ENCODE measurements at places on chromosomes 3 and 15.
A peak's percentile ranks its signal among the peaks of the same experiment; 100 is the strongest.

DNA sequence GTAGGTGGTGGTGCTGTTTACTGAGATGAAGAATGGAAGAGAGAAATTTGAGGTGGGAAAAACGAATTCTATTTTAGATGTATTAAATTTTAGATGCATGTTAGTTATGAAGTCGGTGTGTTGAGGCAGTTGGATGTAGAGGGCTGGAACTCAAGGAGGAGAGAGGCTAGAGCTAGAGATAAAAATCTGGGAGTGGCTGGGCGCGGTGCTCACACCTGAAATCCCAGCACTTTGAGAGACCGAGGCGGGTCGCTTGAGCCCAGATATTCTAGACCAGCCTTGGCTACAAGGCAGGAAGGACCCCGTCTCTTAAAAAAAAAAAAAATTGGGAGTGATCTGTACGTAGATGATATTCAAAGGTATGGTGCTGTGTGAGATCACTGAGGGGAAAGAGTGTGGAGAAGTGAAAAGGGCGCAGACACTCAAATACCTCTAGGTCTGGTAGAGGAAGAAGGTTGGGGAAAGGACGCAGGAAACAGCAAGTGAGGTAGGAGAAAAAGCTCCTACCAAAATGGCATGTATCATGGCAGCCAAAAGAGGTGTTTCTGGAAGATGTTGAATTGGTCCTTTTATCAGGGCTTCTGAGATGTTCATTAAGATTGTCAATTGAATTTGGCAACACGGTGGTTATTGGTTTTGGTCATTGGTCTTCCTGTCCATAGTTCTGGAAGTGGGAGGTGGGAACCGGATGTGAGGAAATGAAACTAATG, 1.8 kb downstream of the YEATS2 start:
- no peak for DNase-seq

- DNase-seq: no peak
Observed at GRCh38 chr15:41258750-41259471, 27.8 kb downstream of the CHP1 start.

DNA sequence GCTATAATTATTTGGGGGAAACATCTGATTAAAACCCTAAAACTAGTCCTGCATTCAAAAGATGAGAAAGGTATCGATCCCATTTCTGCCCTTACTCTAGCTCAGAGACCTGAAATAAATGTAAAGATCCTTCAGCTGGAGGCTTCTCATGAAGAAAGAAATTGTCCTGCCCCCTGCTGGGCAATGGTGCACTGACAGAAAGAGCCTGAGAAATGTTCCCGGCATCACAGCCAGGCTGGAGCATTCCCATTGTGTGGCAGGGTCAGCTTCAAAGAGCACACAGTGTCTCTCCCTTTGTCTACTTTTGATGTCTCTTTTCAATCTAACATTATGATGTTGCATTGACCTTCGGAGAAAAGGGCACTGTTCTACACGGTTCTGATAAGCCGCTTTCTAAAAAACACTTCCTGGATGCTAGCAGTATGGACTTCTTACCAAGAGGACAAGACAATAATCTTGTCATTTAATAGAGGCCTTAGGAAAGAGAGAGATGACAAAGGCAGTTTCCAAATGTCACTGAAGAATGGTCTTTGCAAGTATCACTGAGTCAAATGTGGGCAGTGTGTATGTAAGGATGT, 287.5 kb downstream of the MAGI1 start:
- peak; percentile 0 for DNase-seq

DNA sequence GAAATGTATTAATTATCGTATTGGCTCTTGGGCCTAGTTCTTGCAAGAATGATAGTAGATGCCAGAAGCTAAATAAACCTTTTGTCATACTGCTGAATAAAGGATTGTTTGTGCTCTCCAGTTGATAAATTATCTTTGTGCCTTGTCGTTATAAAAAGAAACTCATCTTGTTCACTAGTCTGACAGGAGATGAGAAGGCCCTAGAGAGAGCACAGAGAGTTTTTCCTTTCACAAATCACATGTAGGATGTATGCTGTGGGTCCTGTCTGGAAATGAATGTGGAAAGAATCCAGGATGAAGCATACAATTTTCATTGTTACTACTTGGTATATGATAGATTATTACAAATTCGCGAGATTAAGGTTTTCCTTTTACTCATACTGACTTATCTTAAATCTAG, 113.0 kb downstream of the NLGN1 start:
- no peak for DNase-seq

GRCh38 chr3:109184726-109185125, 48.2 kb downstream of the C3orf85 start:
- DNase-seq: no peak

DNA sequence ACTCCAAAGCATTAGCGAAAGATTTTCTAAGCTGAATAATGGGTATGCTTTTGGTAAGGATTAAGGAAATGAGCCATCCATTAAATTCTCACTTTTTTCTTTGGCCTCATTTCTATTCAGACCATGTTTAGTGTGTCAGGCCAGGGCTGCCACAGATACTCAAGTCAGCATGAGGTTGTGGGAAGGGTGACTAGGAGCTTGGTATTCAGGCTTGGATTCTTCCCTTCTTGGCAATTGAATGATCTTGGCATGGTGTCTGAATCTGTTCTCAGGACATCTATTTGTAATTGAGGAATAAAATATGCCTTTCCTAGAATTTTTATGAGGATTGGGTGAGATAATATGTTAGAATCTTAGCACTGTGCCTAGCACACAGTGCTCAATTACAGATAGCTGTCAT, 11.2 kb downstream of the CCNB2 start:
- no peak for DNase-seq

- no peak for DNase-seq
Observed at GRCh38 chr3:143720381-143720780, 127.9 kb downstream of the SLC9A9 start.

DNA sequence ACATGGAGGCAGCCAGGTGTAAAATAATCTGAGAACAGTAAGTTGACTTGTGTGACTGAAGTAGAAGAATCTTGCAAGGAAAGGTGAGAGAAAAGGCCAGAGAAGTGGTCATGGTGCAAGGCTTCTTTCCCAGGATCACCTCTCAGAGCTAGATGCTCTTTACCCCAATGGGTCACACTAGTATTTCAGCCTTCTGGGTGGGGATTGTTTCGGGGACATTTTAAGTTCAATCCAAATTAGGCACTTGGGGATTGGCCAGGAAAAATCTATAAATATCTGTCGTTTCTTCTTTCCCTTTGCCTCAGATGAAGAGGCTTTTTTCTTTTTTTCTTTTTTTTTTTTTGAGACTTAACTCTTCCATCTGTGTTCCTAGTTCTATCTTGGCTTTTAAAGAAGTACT, 188.0 kb downstream of the KLHL25 start:
- DNase-seq: no peak

GRCh38 chr15:85890620-85890980, 95.9 kb upstream of the KLHL25 start:
- DNase-seq: no peak

- DNase-seq: no peak
Observed at GRCh38 chr15:75325922-75326321, 9.9 kb upstream of the COMMD4 start.

GRCh38 chr3:147305533-147306250, 100.7 kb downstream of the ZIC4 start:
- DNase-seq: no peak

GRCh38 chr15:68646156-68646555, 67.4 kb downstream of the CORO2B start:
- no peak for DNase-seq

GRCh38 chr15:78266806-78267205, 2.4 kb downstream of the DNAJA4 start:
- DNase-seq: no peak

GRCh38 chr15:23686466-23687142, 501 bp downstream of the NDN start:
- DNase-seq: no peak

GRCh38 chr15:64536244-64536836, 76.0 kb downstream of the ZNF609 start:
- peak; percentile 8 for DNase-seq

DNA sequence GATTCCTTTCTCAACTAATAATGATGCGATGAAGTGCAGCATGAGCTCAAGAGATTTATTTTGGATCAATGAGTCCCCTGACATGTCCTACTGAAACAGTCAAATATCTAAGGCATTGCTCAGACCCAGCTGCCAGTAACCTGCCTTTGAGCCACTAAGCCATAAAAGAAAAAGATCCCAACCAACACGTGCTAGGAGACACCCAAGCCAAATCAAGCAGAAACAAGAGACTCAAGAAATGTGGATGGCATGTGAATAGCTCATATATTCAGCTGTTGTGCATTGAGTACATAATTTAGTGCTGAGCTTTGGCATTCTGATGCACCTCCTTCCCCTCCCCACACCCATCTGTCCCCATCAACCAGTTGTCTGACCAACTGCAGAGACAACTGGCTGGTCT, 29.2 kb downstream of the GJD2 start:
- DNase-seq: no peak

GRCh38 chr3:192188218-192188835, 539.0 kb downstream of the FGF12 start:
- peak; percentile 25 for DNase-seq

DNA sequence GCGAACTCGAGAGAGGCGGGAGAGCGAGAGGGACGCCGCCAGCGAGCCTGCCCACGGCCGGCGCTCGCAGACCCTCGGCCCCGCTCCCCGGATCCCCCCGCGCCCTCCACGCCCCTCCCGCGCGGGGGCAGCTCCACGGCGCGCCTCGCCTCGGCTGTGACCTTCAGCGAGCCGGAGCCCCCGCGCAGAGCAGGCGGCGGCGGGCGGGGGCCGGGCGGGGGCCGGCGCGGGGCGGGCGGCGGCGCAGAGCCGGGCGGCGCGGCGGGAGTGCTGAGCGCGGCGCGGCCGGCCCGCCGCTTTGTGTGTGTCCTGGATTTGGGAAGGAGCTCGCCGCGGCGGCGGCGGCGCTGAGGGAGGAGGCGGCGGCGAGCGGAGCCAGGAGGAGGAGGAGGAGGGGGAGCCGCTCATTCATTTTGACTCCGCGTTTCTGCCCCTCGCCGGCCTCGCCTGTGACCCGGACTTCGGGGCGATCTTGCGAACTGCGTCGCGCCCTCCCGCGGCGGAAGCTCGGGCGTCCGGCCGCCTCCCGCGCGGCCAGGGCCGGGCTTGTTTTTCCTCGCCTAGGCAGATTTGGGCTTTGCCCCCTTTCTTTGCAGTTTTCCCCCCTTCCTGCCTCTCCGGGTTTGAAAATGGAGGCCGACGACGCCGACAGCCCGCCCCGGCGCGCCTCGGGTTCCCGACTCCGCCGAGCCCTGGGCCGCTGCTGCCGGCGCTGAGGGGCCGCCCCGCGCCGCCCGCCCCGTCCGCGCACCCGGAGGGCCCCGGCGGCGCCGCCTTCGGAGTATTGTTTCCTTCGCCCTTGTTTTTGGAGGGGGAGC, 524 bp downstream of the IGF1R start:
- peak; percentile 27 for DNase-seq

DNA sequence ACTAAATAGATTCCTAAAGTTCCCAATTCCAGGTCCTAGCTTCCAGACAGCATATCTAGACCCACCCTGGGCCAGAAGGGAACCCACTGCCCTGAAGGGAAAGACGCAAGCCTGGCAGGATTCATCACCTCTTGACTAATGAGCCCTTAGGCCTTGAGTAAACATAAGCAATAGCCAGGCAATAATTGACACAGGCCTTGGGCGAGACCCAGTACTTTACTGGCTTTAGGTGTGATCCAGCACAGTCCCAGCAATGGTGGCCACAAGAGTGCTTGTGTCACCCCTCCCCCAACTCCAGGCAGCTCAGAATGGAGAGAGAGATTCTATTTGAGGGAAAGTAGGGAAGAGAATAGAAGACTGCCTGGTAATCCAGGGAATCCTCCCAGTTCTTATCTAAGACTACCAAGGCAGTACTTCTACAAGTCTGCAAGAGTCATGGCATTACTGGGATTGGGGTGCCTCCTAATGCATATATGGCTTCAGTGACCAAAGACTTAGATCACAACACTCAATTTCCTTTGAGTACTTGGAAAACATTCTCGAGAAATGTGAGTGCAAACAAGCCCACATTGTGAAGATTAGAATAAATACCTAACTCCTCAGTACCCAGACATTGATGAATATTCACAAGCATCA, 30.4 kb upstream of the WWTR1 start:
- no peak for DNase-seq

- no peak for DNase-seq
Observed at GRCh38 chr3:72134989-72135451, 350.1 kb upstream of the PROK2 start.

DNA sequence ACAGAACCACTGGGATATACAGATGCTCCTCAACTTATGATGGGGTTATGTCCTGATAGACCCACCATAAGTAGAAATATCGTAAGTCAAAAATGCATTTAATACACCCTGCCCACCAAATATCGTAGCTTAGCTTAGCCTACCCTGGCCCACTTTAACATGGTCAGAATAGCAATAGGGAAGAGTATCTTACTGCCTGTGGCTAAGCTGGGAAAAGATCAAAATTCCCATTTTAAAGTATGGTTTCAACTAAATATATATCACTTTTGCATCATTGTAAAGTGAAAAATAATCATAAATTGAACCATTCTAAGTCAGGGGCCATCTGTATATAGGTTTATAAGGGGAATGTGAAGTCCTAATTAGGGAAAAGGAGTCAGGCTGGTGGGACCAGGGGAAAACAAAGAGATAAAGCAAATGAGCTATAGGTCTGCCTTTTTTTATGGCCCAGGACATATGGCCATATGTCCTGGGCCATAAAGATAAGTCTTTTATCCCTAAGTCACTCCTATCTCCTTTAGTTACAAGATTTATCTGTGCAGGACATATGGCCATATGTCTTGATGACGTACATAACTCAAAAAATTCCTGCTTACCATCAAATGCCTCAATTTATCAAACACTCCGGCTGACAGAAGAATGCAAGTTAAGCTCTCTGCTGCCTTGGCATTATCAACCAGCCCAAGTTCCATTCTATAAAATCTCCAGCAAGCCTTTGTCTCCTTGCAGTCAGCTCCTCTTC, 11.2 kb downstream of the RTP3 start:
- DNase-seq: no peak

DNA sequence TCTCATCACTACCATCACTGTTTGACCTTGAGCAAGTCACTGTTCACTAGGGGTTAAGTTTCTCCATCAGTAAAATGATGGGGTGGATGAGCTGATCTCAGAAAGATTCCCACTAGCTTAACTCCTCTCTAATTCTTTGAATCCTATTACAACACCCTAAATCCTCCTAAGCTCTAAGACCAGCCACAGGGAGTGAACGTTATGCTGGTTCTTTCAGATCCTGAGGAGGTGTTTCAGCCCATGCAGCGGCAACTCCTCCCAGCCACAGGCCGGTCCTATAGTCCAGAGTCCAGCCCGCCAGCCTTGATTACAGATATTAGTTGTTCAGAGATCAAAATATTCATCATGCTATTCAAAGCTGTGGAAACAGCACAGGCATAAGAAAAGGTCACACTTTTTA, 15.1 kb downstream of the MB21D2 start:
- no peak for DNase-seq

GRCh38 chr15:81194723-81195122, 2.0 kb upstream of the IL16 start:
- DNase-seq: no peak

- no peak for DNase-seq
Observed at GRCh38 chr3:181716966-181717365, 5.2 kb downstream of the SOX2 start.

DNA sequence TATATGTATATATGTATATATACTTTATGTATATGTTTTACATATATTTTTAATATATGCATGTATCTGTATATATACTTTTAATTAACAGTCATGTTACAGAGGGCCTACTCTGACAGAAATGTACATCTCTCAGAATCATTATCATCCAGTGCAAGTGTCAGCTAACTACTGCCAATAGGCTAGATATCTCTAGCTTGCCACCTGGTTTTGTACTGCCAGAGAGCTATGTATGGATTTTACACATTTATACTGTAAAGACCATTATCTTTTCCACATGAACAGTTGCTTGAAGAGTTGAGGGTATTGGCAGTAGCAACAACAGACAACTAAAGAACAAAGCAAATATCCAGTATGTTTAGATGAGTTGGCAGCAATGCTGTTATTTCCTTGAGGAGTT, 99.7 kb upstream of the VGLL3 start:
- DNase-seq: no peak

Data from activated T-cell treated with anti-CD3 and anti-CD28 coated beads for 48 hours (primary cell).